ENCODE measurements at places on chromosomes 2 and 18.

- peak; percentile 66 for DNase-seq
Observed at GRCh38 chr2:84639751-84640150, 123.5 kb downstream of the DNAH6 start.

GRCh38 chr2:18883616-18884456 is 294.5 kb upstream of the NT5C1B start:
- DNase-seq = no peak

GRCh38 chr2:58572731-58573130 is 331.6 kb upstream of the FANCL start:
- peak; percentile 48 for DNase-seq

DNA sequence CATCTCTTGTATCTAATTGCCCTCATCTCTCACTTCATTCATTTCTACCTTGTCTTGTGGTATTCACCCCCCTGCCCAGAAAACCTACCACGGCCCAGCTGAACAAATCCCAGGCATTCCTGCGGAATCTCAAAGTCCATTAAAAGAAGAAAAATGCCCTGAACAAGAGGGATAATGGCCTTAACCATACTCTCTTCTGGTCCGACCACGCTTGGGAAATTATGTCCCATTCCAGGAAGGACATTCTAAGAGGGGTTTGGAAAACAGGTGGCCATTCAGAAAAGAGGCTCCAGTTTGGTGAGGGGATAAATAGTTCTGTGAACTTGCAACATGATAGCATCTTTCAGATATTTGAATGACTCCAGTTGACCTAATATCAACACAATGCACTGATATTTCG is 349.9 kb upstream of the ZNF521 start:
- DNase-seq = no peak

DNA sequence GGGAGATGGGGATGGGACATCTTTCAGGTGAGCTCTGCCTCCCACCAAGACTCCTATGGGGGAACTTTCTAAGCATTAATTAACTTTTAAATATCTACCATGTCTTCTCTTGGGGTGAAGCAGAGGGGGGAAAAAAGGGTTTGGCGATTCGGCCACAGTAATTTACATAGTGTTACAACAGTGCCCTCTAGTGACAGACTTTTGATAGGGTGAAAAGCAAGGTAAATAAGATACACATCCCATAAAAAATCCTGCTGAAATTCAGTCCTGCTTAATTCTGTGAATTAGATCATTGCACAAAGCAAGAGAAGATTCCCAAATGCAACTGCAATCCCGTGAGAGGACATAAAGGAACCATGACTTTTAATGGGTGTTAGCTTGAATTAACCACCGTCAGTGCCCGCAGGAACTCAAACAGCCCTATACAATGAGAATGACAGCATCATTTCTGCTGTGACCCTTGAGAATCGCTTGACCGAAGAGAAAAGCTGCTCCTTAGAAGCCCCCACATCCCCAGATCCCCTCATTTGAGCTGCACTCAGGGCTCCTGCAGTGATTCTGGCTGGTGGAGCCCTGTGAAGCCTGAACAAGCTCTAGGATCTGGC is 32.8 kb downstream of the FAM124B start:
- peak; percentile 58 for DNase-seq

DNA sequence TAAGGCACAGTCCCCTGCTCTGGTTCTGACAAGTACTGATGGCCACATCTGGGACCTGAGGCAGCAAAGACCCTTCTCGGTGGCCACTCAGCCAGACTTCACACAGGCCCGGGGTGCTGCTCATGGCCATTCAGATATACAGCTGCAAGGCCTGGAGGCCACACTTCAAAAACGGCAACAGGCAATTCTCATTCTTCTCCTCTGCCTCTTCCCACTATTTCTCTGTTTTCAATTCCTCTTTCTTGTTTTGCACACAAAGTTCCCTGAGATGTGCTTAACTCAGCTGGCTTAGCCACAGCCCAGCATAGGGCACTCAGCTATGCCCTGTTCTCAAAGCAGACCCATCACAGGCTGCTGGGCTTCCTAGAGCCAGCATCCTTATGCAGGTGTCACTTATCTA is 29.9 kb downstream of the PTPN18 start:
- no peak for DNase-seq

GRCh38 chr18:65287652-65288051 is 463.2 kb upstream of the CDH7 start:
- DNase-seq = no peak

DNA sequence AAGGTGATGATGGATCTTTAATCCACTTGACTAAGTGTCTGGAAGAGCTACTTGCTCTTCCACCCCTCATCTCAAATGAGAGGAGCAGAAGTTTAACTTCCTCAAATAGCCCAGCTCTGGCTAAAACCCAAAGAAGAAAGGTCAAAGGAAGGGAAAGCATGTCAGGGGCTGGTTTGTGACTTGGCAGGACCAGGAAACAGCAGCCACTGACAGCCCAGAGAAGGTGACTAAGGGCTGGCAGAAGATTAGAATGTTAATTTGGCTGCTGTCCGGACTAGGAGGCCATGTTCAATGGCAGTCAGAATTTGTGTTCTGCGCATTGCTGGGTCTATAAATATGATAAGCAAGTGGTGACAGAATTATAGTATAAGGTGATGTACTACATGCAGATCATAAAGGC is 386.2 kb downstream of the SETBP1 start:
- no peak for DNase-seq

- DNase-seq = no peak
Observed at GRCh38 chr2:62339413-62339812, 143.5 kb downstream of the B3GNT2 start.

- DNase-seq = no peak
Observed at GRCh38 chr2:182097571-182098164, 112.0 kb downstream of the PPP1R1C start.

- DNase-seq = no peak
Observed at GRCh38 chr2:86592547-86593230, 29.4 kb upstream of the CHMP3 start.

GRCh38 chr2:137659616-137660015 is 304.7 kb upstream of the HNMT start:
- DNase-seq = no peak

DNA sequence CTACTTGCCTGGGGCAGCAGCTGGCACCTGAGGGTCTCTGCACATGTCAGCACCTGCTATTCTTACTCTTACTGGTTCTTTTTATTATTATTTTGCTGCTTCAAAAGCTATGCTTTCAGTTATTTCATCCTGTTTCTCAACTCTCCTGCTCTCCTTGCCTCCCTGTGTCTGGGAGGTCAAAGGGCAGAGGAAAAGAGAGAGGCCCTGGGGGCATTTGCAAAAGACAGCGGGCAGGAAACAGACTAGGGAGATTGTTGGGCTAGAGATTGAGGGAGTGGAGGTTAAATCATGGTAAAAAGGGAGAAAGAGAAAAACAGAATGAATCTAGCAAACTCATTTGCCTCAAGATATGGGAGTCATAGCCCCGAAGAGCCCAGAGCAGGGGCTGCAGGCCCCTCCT is 21.1 kb upstream of the RPL31 start:
- no peak for DNase-seq

GRCh38 chr2:106039634-106040315 is 154.3 kb downstream of the UXS1 start:
- no peak for DNase-seq

GRCh38 chr2:26639685-26640243 is 1.4 kb downstream of the CIB4 start:
- DNase-seq = no peak

- no peak for DNase-seq
Observed at GRCh38 chr18:13241893-13242175, 23.3 kb downstream of the LDLRAD4 start.

DNA sequence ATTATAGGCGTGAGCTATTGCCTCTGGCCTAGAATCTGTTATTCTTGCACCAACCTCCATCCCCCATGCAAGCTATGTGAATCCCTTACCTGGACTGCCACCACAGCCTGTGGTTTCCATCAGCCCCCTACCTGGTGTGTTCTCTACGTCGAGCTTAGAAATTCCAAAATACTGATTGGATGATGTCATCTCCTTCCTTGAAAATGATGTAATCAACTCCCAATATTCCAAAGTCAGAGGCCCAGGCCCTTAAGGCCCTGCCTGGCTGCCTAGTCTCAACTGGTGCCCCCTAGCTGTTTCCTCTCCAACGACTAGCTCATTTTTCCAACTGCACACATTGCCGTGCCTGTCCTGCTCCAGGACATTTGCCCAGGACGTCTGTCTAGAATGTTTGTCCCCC is 41.3 kb upstream of the GBX2 start:
- no peak for DNase-seq

GRCh38 chr2:69950241-69950640 is 11.2 kb downstream of the ASPRV1 start:
- no peak for DNase-seq

DNA sequence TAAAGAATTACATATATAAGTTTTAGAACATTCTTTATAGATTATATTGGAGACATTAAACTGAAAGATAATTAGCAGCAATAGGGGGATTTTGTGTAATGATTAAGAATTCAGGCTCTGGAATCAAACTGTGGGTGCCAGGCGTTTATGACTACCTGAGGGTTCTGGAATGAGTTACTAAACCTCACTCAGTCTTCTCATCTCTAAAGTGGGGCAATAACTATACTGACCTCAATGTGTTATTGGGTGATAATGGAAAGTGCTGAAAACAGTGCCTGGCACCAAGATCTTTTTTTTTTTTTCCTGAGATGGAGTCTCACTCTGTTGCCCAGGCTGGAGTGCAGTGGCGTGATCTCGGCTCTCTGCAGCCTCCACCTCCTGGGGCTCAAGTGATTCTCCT is 7.2 kb downstream of the SERPINB8 start:
- DNase-seq = no peak

DNA sequence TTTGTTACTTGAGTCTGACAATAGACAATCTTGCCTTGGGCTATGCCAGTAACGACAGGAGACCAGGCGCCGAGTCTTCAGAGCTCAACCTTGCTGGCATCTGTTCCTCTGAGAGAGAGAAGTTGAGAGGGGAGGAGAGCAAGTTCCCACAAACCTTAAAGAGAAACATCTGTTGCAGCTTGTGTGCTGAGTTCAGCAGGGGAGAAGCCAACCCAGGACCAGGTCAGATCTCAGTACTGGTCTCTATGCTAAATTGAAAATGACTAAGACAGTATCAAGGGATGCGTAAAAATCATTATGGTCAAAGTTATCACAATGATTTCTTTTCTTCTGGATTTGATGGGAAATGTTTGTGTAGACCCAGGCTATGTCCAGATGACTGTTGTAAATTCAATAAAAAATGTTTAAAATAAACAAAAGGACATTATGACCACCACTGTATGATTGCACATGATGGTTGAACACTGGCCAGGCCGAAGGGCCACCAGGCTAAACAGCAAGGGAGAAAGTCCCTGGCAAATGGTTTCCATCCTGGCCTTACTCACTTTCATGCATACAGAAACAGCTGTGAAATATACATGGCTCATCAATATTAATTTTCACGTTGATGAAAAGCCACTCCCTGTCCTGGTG is 100.3 kb upstream of the PMAIP1 start:
- no peak for DNase-seq

- DNase-seq = no peak
Observed at GRCh38 chr2:150480971-150481830, 6.3 kb downstream of the RND3 start.

All from retina (tissue), 1 donor.